CD8-positive, alpha-beta memory T cell (primary cell): ENCODE measurements at places on chromosomes 1 and 21. TPM values are rescaled to one million over a fixed set of nuclear protein-coding genes. Genes with fewer than 3 reads are reported as not detected.

- no peak for DNase-seq
Measured at GRCh38 chr1:186155594-186155993, 219.5 kb downstream of the TPR start.

Gene S100B
- 0.91 TPM for total RNA-seq

DNA sequence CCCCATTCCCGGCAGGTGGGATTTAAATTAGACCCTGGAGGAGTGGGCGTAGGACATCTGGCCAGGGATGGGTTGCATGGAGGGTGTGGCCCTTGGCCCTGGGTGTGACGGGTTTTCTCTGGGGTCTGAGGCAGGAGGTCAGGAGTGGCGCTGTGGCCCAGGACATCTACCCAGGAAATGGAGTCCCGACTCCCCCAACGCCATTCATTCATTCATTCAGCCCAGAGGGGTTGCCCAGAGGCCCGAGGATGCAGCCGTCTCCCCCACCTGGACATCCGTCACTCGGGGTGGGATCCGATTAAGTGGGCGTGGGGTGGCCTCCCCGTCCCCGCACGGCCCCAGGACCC lies 663 bp downstream of the ATP13A2 start:
- peak; percentile 42 for DNase-seq

Gene SYNC
- not detected for total RNA-seq

DNA sequence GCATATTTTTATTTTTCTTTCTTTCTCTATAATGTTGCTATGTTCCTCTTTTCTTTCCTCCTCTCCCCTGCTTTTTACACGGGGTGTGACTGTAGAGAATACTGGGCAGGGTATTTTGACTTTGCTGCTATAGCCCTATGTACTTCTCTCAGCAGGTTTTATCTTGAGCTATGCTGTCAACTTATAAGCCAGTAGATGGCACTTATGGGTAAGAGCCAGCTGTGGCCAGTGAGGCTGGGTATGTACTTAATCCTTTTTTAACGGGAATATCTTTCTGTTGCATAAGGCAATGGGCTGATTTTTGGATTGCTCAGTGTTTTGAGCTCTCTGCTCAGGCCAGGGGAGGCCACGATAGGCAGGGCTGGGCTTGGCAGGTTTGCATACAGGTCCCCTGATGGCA lies 99.0 kb downstream of the KCNK2 start:
- no peak for DNase-seq

DNA sequence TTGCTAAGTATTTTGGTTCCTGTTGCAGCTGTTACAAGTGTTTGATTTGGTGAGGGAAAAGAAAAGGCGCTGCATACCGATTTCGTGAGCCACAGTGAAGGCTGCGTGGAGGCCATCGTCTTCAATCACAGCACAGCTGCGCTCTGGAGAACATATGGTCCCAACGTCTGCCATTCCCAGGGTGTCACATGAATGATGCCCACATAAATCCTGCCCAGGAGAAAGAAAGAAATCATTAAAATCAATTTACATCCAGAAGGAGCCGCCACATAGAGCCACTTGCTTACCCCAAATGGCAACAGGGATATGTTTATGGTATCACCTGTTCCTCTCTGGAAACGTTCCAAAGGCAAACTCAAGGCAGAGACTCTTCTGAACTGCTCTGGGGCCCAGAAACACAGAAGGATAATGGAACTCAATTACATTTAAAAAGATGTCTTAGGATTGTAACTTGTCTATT lies 12.2 kb downstream of the ADAMTS5 start:
- no peak for DNase-seq

DNA sequence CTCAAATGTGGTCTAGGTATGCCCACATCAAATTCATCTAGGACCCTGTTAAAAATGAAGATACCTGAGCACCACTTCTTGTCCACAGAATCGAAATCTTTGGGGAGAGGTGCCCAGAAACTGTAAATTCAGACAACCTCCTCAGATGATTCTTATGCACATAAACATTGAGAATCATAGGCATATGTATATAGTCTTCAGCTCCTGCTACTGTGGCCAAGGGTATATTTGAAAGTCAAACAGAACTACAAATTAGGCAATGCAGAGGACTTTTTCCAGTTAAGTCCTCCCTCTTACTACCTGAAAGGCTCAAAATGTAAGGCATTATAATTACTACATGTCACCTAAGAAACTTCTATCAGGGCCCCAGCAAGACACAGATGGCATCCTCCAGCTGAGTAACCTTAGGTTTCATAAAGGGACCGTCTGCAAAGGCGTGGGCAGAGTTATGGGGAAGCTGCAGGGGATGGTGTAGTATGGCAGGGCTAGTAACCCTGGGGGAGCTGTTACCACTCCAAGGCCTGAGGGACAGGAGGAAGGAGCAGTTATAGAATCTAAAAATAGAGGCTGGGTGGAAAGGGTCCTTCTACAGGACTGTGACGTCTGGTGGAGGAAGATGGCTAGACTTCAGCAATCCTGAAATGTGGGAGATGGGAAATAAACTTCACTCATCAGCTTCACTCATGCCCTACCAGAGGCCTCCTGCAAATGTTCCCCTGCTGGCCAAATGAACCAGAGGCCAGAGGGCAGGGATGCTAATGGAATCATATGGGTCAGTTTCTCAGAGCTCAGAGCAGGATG lies 46.3 kb downstream of the DAB1 start:
- no peak for DNase-seq

Gene ADGRL4
- total RNA-seq = not detected
